NCI-H460 (cell line): ENCODE measurements at places on chromosomes 13 and 19. TPM values are rescaled to one million over a fixed set of nuclear protein-coding genes. Genes with fewer than 3 reads are reported as not detected.

GNG7 gene
- total RNA-seq, result 0.40 TPM in 1 of 2 replicates, not detected in the other

- DNase-seq, result no peak
Measured at GRCh38 chr13:46168341-46168740, 13.6 kb downstream of the LCP1 start.

CEACAM1 gene
- total RNA-seq, result 0.06 and 0.12 TPM in 2 replicates

ZNF880 gene
- 0.35 and 1.1 TPM in 2 replicates for total RNA-seq

DNA sequence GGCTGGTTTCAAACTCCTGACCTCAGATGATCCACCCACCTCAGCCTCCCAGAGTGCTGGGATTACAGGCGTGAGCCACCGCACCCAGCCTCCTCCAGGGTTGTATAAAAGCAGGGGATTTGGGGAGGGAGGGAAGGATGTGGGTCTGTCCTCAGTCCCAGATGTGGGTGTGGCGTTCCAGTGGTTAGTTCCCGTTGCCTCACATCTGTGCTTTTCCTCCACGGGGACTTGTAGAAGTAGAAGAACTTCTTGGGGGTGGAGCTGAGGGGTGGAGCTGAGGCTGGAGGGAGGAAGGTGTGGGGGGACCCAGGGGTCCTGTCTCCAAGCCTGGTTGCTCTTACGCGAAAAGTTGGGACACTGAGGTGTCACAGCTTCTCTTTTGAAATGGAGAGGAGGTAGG is 514 bp upstream of the MCEMP1 start:
- DNase-seq, result no peak

GRCh38 chr19:45349430-45349941 is 8.9 kb downstream of the KLC3 start:
- no peak for DNase-seq
